Heart left ventricle (tissue), 16 donors: ENCODE measurements at places on chromosomes 3 and 15.

DNA sequence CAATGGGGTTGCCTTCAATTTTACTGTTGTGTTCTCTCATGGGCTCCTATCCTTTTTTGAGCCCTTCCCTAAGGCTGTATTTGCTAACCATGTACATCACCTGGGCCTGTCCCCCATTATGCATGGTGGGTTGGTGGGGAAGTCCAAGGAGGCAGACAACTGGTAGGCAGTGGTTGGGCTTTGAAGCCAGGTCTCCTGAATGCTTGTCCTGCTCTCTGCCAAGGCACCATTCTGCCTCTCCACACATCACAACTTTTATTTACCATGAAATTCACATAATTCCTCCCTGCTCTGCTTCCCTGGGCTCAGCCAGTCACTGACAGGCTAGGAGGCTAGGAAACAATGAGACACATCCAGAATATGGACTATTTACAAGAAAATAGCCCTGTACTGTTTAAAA, 41.0 kb upstream of the COPB2 start:
- no peaks in the 10 kb centered on the region for H3K36me3 ChIP-seq
- no peak overlapping the region for H3K4me3 ChIP-seq
- DNase-seq: no peak

GRCh38 chr15:76193934-76194333, 117.3 kb downstream of the ETFA start:
- H3K27me3 ChIP-seq: no peaks in the 10 kb centered on the region
- H3K27ac ChIP-seq: no peak overlapping the region
- no peak for DNase-seq
- H3K36me3 ChIP-seq: no peaks in the 10 kb centered on the region
- peaks cover 19% of the 10 kb centered on the region for H3K4me1 ChIP-seq
- H3K4me3 ChIP-seq: no peak overlapping the region

GRCh38 chr3:117052395-117052794, 342.8 kb downstream of the TUSC7 start:
- DNase-seq: no peak
- H3K27me3 ChIP-seq: no peaks in the 10 kb centered on the region
- H3K36me3 ChIP-seq: no peaks in the 10 kb centered on the region
- H3K27ac ChIP-seq: no peak overlapping the region
- no peaks in the 10 kb centered on the region for H3K4me1 ChIP-seq
- H3K4me3 ChIP-seq: no peak overlapping the region

DNA sequence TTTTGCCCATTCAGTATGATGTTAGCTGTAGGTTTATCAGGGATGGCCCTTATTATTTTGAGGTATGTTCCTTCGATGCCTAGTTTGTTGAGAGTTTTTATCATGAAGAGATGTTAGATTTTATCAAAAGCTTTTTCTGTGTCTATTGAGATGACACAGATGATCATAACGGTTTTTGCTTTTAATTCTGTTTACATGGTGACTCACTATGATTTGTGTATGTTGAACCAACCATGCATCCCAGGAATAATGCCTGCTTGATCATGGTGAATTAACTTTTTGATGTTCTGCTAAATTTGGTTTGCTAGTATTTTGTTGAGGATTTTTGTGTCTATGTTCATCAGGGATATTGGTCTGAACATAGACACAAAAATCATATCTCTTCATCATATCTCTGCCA, 8.3 kb downstream of the GPR156 start:
- H3K27ac ChIP-seq: no peak overlapping the region
- no peaks in the 10 kb centered on the region for H3K36me3 ChIP-seq
- H3K4me1 ChIP-seq: no peaks in the 10 kb centered on the region
- no peaks in the 10 kb centered on the region for H3K27me3 ChIP-seq

- H3K27ac ChIP-seq: no peak overlapping the region
- H3K4me3 ChIP-seq: no peak overlapping the region
- no peak for DNase-seq
- no peaks in the 10 kb centered on the region for H3K27me3 ChIP-seq
- H3K36me3 ChIP-seq: no peaks in the 10 kb centered on the region
These were observed 1287.1 kb upstream of the GBE1 start for GRCh38 chr3:83048556-83048955.

- H3K4me3 ChIP-seq: no peak overlapping the region
- no peaks in the 10 kb centered on the region for H3K36me3 ChIP-seq
- H3K27ac ChIP-seq: no peak overlapping the region
- H3K4me1 ChIP-seq: peaks cover 5% of the 10 kb centered on the region
- no peak for DNase-seq
These were observed 77.6 kb downstream of the TCF12 start for GRCh38 chr15:56996093-56996492.

DNA sequence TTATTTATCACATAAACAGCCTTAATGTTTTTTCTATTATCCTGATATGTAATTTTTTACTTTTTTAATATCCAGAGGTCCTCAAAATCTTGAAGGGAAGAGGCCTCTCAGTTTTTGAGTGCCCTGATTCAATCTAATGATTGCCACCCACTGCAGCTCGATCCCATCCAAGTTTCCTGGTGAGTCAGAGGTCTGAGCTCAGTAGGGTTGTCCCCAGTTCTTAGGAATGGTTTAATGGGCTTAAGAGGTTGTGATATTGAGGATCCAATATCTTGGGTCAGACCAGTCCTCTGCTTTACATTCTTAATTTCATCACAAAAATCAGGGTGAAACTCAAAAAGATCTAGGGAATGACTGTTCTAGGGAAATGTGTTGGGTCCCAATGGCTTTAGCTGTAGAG, 238.5 kb downstream of the NSUN3 start:
- H3K27ac ChIP-seq: no peak overlapping the region
- H3K4me3 ChIP-seq: no peak overlapping the region
- DNase-seq: no peak

GRCh38 chr15:52232327-52232726, 41.1 kb upstream of the GNB5 start:
- H3K27ac ChIP-seq: no peak overlapping the region
- peaks cover 5% of the 10 kb centered on the region for H3K4me1 ChIP-seq
- H3K4me3 ChIP-seq: no peak overlapping the region
- no peak for DNase-seq
- no peaks in the 10 kb centered on the region for H3K27me3 ChIP-seq
- H3K36me3 ChIP-seq: no peaks in the 10 kb centered on the region

- H3K27ac ChIP-seq: no peak overlapping the region
- no peak for DNase-seq
- peaks cover 10% of the 10 kb centered on the region for H3K4me1 ChIP-seq
- no peak overlapping the region for H3K4me3 ChIP-seq
These were observed 99.9 kb downstream of the ADAMTS17 start for GRCh38 chr15:100241572-100242482.

GRCh38 chr15:34070003-34070402, 31.0 kb upstream of the AVEN start:
- H3K27me3 ChIP-seq: no peaks in the 10 kb centered on the region
- H3K4me3 ChIP-seq: no peak overlapping the region
- H3K36me3 ChIP-seq: no peaks in the 10 kb centered on the region
- no peak for DNase-seq

DNA sequence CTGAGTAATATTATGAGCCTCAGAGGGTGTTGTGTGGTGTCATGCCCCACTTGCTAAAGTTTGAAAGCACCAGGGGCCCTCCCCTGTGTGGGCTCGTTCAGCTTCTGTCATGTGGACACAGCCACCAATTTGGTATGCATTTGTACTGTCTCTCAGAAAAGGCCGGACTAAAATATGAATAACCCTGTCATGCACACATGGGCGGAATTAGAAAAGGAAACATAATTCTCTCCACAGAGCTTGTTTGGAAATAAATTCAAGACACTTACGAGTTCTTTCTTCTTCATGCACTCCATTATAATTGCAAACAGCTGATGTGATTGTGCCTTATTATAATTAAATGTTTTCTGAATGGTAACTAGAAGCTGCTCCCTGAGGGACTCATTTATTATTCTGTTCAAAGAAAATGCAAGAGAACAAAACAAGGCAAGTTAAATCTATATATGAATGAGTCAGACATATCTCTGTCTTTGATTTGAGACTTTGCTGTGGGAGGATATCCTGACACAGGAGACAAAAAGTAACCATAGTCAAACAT, 39.1 kb downstream of the TRPM1 start:
- H3K4me1 ChIP-seq: peaks cover 8% of the 10 kb centered on the region
- no peaks in the 10 kb centered on the region for H3K36me3 ChIP-seq
- DNase-seq: no peak

GRCh38 chr3:128734523-128735189, 8.7 kb downstream of the RAB7A start:
- H3K4me3 ChIP-seq: no peak overlapping the region
- no peak overlapping the region for H3K27ac ChIP-seq
- peaks cover 57% of the 10 kb centered on the region for H3K4me1 ChIP-seq
- no peaks in the 10 kb centered on the region for H3K36me3 ChIP-seq
- H3K27me3 ChIP-seq: no peaks in the 10 kb centered on the region

DNA sequence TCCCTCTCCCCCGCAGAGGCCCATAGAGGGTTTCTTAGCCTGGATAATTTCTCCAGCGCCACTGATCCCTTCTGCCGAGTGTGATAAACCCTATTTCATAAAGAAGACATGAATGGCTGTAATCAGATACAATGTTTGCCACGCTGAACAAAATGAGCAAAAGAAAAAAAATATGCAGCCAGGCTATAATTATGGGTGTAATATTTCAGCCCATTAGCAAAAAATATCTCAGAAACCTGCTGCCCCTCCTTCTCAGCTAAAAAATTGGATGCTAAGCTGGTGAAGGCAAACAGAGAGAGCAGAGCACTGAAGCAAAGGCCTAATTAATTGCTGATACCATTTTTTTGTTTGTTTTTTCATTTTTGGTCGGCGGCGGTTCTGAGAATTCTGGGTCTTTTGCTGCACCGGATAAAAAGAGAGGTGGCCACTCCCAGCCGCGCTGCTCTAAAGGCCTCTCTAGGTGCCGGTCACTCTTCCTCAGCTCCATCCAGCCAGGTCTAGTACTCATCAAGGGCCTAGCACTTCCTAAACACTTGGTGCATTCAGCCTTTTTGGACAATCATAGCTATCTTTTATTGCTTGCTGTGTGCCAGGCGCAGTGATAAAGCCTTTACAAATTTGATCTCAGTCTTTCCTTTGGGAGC, 128.7 kb upstream of the TLE3 start:
- no peak for DNase-seq
- no peaks in the 10 kb centered on the region for H3K36me3 ChIP-seq
- no peaks in the 10 kb centered on the region for H3K27me3 ChIP-seq
- no peak overlapping the region for H3K4me3 ChIP-seq
- H3K27ac ChIP-seq: no peak overlapping the region

DNA sequence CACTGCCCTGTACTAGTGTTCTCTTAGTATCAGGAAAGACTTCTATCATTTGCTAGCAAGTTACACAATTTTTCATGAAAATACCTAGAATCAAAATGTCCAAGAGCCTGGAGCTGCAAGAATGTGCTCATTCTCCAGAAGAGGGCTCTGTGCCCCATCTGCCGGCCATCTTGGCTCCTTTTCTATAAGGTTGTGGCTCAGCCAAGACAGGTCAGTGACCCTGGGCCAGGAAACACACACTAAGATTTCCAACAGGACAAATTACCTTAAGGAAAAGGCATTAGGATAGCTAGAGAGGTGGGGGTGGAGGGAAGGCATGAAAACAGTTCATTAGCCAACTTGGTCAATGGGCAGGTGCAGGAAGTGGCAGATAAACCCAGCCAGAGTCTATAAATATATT, 20.7 kb downstream of the TIMP4 start:
- peak overlapping the region; percentile 78 for H3K27ac ChIP-seq
- no peaks in the 10 kb centered on the region for H3K27me3 ChIP-seq
- no peaks in the 10 kb centered on the region for H3K36me3 ChIP-seq
- no peak for DNase-seq
